Uterine smooth muscle cell (primary cell): ENCODE measurements at places on chromosomes 3 and 15. TPM values are rescaled to one million over a fixed set of nuclear protein-coding genes. Genes with fewer than 3 reads are reported as not detected.

Gene MYLK
- 423 and 611 TPM in 2 replicates for total RNA-seq

Gene ADAMTS17
- total RNA-seq = 0.11 and 0.25 TPM in 2 replicates

Gene CADPS
- total RNA-seq = 11.9 and 32.5 TPM in 2 replicates

Gene PPP1R14D
- total RNA-seq = not detected in 2 replicates

Gene FSD2
- total RNA-seq = not detected in 2 replicates

Gene DPPA2
- not detected in 2 replicates for total RNA-seq

Gene CCDC54
- not detected in 2 replicates for total RNA-seq

Gene CSPG5
- total RNA-seq = under 0.01 and 0.22 TPM in 2 replicates

Gene C3orf49
- not detected in 2 replicates for total RNA-seq

Gene FGF12
- total RNA-seq = under 0.01 and 0.22 TPM in 2 replicates

Gene CHRNB4
- total RNA-seq = not detected in 2 replicates

Gene AQR
- total RNA-seq = 24.5 and 26.5 TPM in 2 replicates

Gene PFN2
- total RNA-seq = 286 and 403 TPM in 2 replicates

Gene NAALADL2
- total RNA-seq = 11.9 and 13.7 TPM in 2 replicates

Gene GOLGA8Q
- total RNA-seq = 1.9 and 2.2 TPM in 2 replicates

Gene PLAAT1
- 0.66 TPM in 1 of 2 replicates, not detected in the other for total RNA-seq

Gene IL5RA
- total RNA-seq = not detected in 2 replicates

Gene CCR9
- total RNA-seq = not detected in 2 replicates

Gene C3orf33
- 3.8 and 4.4 TPM in 2 replicates for total RNA-seq

Gene CLRN1
- not detected in 2 replicates for total RNA-seq

Gene ALPK3
- total RNA-seq = 0.11 and 0.25 TPM in 2 replicates

Gene PP2D1
- total RNA-seq = not detected in 2 replicates

Gene SV2B
- under 0.01 and 0.12 TPM in 2 replicates for total RNA-seq

Gene FOXB1
- under 0.01 TPM in 1 of 2 replicates, not detected in the other for total RNA-seq

Gene MBD4
- total RNA-seq = 21.2 and 22.1 TPM in 2 replicates

Gene ZNF197
- total RNA-seq = 18.3 and 18.9 TPM in 2 replicates

Gene TNFSF10
- total RNA-seq = 1.4 and 2.0 TPM in 2 replicates

Gene BLM
- total RNA-seq = 1.7 and 9.7 TPM in 2 replicates

Gene CCR5
- total RNA-seq = 0.11 TPM in 1 of 2 replicates, not detected in the other

Gene MUSTN1
- 0.50 TPM in 1 of 2 replicates, not detected in the other for total RNA-seq

Gene KLF15
- total RNA-seq = 1.5 and 3.4 TPM in 2 replicates

Gene KNG1
- not detected in 2 replicates for total RNA-seq

Gene CAMK2N2
- total RNA-seq = 0.25 and 0.33 TPM in 2 replicates

Gene ANAPC13
- total RNA-seq = 73.8 and 121 TPM in 2 replicates

Gene ERICH6
- 0.22 TPM in 1 of 2 replicates, not detected in the other for total RNA-seq

Gene SLC6A1
- total RNA-seq = not detected in 2 replicates
